Activated gamma-delta T cell treated with Interleukin-2 at 50 U/mL for 16 hours (primary cell): ENCODE measurements at places on chromosomes 5 and 9.

DNA sequence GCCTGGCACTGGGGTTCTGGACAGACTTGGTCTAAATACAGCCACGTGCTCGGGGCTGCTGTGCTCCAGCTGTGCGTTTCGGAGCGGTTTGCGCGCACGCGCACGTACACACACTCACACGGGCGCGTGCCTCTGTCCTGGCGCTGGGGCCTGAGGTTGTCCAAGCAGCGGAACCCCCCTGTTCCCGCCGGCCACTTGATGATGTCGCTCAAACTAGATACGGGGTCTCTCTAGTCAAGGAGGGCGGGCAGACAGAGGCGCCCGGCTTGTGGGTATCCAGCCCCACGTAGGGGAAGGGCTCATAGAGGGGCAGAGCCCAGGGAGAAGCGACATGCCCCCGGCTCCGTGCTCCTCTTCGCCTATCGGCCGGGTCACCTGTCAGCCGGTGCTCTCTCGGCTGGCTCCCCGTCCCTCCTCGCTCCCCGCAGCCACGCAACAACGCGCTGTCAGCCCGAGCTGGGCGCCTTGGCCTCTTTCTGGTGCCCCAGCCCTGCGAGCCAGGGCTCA, 8.9 kb downstream of the NR2F1-AS1 start:
- no peak for DNase-seq

DNA sequence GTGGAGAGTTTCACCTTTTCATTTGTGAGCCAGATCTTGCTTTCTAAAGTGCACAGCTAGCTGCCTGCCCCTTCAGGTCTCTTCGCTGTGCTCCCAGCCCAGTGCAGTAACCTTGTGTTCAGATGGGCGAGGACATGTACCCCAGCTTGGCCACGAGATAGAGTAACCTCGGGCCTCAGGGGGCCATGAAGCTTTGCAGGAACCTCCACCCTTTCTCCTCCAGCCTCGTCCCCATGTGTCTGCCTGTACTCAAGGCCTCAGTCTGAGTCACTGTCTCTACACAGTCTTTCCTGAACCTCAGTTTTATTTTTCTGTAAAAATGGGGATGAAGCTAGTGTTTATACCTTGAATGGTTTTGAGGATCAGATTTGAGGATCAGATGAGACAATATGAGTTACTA, 37.9 kb downstream of the ERGIC1 start:
- no peak for DNase-seq

DNA sequence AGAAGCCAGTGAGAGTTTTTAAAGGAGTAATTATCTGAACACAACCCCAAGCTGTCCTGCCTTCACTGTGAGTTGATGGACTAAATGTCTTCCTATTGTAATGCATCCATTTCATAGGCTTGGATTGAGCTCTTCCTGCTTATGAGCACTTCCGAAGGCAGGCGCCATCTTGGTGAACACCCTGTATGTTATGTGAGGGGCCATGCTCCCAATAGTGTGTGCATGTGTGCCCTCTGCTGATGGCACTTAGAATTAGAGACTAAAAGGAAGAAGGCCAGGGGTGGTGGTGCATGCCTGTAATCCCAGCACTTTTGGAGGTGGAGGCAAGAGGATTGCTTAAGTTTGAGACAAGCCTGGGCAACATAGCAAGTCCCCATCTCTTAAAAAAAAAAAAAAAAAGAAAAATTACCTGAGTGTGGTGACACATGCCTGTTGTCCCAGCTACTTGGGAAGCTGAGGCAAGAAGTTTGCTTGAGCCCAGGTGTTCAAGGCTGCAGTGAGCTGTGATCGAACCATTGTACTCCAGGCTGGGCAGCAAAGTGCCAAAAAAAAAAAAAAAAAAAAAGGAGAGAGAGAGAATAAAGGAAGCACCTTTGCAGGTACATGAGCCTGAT, 65.0 kb downstream of the C9orf152 start:
- DNase-seq = no peak

GRCh38 chr9:108860354-108860753, 1.7 kb upstream of the ACTL7A start:
- no peak for DNase-seq

GRCh38 chr5:122202952-122203351, 73.6 kb downstream of the ZNF474 start:
- DNase-seq = no peak

GRCh38 chr9:14515571-14516198, 177.5 kb downstream of the ZDHHC21 start:
- no peak for DNase-seq

DNA sequence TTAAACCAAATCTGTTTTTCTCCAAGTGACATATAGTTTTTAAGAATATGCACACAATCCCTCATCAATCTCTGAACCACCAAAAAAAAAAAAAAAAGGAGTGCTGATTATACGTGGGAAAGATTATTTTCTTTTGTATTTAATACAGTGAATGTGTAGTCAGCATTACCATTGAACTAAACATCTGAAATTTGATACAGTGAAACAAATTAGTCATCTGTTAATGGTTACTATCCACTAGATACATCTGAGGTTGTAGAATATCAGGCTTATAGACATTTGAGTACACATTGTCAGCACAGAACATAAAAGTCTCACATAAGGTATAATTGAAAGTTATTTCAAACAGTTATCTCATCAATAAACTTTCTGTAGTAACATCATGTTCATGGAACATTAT, 87.0 kb downstream of the SLF1 start:
- DNase-seq = no peak

GRCh38 chr5:157273131-157273556, 7.2 kb downstream of the CYFIP2 start:
- no peak for DNase-seq
